Suppressor macrophage (primary cell): ENCODE measurements at places on chromosomes 6 and 20.
A peak's percentile ranks its signal among the peaks of the same experiment; 100 is the strongest.

GRCh38 chr20:32565735-32566032 lies 19.4 kb downstream of the NOL4L start:
- DNase-seq, result no peak

- DNase-seq, result no peak
Observed at GRCh38 chr20:53050338-53050737, 78.2 kb downstream of the TSHZ2 start.

DNA sequence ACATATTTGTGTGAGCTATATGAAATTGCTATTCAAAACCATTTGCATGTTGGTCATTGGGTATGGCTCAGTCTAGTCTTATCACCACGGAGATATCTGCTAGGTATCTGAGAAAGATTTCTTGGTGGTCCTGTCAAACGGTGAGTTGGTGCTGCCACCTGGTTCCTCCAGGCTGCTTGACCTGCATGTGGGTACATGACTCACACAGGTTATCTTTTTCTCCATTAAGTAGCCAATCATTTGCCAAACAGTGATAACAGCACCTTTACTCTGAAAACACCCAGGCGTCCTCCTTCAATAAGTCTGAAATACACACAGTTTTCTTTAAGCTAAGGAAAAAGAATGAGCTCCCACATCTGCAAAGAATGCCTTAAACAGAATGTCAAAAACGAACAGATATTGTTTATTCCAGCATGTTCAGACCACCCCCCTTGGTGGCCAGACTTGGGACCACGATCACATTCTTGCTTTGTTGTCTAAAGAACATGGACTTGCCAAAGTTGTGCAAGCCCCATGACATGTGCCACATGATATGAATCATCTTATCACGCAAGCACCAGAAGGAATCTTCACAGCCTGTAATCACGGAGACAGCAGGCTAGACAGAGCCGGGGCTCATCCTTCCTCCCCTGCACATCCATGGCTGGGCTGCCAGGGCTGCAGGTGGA lies 200.7 kb upstream of the THBS2 start:
- no peak for DNase-seq

- no peak for DNase-seq
Observed at GRCh38 chr6:6091608-6092002, 84.9 kb upstream of the NRN1 start.

DNA sequence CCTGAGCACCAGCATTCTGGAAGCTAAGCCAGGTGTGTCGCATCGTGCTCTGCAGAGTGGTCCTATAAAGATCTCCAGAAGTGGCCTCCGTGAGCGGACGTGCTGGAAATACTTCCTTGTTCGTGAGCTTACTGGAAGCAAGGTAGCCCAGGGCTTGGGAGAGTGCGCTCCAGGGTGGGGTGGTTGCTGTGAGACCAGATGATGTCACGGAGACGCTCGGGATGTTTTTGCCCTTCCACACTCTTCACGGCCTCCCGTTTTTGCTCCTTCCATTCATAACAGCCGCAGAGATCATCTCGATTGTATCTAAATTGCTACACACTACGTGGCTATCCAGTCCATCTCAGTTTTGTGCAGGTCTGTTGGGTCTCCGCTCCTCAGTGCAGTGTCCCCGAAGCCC lies 373.4 kb downstream of the THBS2 start:
- no peak for DNase-seq

DNA sequence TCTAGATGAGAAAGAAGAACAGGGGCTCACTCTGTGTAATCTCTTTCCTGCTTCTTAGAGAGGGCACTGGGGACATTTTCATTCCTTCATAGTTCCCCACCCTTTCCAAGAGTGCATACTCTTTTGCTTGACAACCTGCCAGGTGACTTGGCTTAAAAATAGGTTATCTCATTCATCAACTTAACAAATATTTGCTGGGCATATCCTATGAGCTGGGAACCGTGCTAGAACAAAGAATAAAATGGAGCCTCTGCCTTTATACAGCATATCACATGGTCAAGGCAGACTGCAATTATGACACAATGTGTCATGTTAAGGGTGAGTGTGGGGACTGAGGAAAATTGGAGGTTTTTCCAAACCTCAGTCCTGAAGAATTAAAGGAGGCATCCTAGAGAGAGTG lies 209.8 kb upstream of the FOXA2 start:
- no peak for DNase-seq

DNA sequence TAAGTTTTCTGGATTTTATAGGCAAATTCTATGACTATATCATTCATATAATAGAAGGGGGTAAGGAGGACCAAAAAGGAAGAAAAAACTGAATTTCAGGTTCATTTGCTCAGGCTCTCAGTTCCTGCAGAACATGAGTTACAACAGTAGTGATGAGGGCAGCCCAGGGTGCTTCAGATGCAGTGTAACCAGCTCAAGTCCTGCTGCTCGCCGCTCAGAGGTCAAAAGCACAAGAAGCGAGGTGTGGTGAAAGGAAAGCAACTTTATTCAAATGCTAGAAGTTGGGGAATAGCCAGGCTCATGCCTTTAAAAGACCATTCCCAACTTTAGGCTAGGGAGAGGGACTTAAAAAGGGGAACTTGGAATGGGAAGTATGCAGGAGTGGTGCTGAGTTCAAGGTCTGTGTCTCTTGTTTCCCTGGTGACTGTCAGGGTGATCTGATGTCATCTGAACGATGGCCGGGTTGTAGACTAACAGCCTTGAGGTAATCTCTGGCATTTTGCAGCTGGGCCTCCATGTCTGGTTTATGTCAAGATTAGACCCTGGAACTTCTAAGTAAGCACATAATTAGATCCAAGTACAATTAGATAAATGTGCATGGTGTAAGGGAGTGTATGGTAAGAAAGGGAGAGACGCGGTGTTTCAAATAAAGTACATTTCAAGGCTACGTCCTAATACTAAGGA lies 14.5 kb upstream of the SEC63 start:
- DNase-seq, result peak; percentile 17

- DNase-seq, result peak; percentile 52
Observed at GRCh38 chr6:113362301-113363047, 494.7 kb upstream of the MARCKS start.

- DNase-seq, result no peak
Observed at GRCh38 chr20:44894959-44895358, 9.5 kb downstream of the YWHAB start.

GRCh38 chr6:140071601-140072062 lies 697.2 kb upstream of the CITED2 start:
- DNase-seq, result no peak

DNA sequence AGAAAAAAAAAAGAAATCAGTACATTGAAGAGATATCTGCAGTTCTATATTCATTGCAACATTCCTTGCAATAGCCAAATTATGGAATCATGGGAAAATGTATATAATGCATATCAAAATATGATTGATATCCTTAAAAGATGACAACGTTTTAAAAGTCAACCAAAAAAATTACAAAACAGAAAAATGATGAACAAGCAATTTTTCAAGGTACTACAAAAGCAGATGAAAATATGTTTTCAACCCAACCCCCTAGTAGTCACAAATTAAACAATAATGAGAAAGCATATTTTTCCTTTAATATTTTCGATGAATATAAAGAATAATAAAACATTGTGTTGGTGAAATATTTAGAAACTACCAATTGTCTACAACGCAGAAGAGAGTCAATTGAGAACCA lies 497.6 kb downstream of the MEI4 start:
- DNase-seq, result no peak
